ENCODE measurements at places on chromosomes 12 and 14.

DNA sequence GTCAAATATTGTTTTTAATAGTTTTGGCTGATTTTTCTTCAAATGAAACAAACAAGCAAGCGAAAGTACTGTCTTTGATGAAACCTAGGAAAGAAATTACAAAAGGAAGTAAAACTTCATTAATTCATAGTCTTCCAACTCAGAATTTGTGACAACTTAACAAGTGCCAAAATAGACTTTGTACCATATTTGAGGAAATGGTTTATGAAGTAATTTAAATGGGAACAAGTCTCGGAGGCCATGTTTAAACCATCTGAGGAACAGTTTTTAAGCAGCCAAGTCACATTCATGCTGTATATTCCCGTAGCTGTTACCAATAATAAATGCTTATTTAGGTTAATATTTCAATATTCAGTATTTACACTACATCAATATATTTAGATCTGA lies 745 bp upstream of the ARHGDIB start:
- peak; percentile 56 for DNase-seq
- no peaks in the 10 kb centered on the region for H3K27me3 ChIP-seq
- peak overlapping the region; percentile 95 for H3K27ac ChIP-seq
- peaks cover 6% of the 10 kb centered on the region for H3K36me3 ChIP-seq
- peaks cover 35% of the 10 kb centered on the region for H3K4me1 ChIP-seq
- H3K4me3 ChIP-seq = peak overlapping the region; percentile 91

DNA sequence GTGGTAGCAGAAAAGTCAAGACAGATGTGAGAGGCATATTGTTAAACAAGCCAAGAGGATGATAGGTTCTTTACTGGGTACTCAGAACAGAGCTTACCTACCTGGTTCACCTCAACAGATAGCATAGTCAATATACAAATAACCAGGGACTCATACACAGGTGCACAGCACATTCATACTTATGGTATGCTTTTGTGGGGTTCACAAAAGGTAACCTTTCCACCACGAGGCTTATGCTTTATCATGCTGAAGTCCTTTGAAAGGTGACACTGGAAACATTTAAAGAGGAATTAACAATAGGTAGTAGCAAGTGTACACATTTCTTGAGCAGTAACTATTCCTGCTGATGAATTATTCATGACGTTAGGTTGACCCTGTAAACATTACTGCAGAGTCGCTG lies 42.2 kb upstream of the MBIP start:
- DNase-seq = no peak
- no peaks in the 10 kb centered on the region for H3K4me1 ChIP-seq
- no peaks in the 10 kb centered on the region for H3K36me3 ChIP-seq
- H3K27me3 ChIP-seq = no peaks in the 10 kb centered on the region
- no peak overlapping the region for H3K4me3 ChIP-seq

- H3K27ac ChIP-seq = no peak overlapping the region
- H3K36me3 ChIP-seq = no peaks in the 10 kb centered on the region
- H3K4me1 ChIP-seq = peaks cover 41% of the 10 kb centered on the region
- DNase-seq = no peak
These were observed 4.7 kb downstream of the CISTR start for GRCh38 chr12:53747095-53747494.

GRCh38 chr14:33788161-33788560 lies 162.7 kb downstream of the EGLN3 start:
- no peak for DNase-seq
- no peaks in the 10 kb centered on the region for H3K36me3 ChIP-seq
- H3K27ac ChIP-seq = no peak overlapping the region
- H3K4me1 ChIP-seq = no peaks in the 10 kb centered on the region
- H3K27me3 ChIP-seq = peaks cover 4% of the 10 kb centered on the region

GRCh38 chr12:116628989-116629388 lies 69.8 kb downstream of the MAP1LC3B2 start:
- no peak overlapping the region for H3K27ac ChIP-seq
- no peak overlapping the region for H3K4me3 ChIP-seq
- no peak for DNase-seq
- no peaks in the 10 kb centered on the region for H3K36me3 ChIP-seq
- no peaks in the 10 kb centered on the region for H3K27me3 ChIP-seq

- no peaks in the 10 kb centered on the region for H3K4me1 ChIP-seq
- no peaks in the 10 kb centered on the region for H3K36me3 ChIP-seq
- no peak for DNase-seq
These were observed 187.6 kb downstream of the RMST start for GRCh38 chr12:97650242-97650641.

DNA sequence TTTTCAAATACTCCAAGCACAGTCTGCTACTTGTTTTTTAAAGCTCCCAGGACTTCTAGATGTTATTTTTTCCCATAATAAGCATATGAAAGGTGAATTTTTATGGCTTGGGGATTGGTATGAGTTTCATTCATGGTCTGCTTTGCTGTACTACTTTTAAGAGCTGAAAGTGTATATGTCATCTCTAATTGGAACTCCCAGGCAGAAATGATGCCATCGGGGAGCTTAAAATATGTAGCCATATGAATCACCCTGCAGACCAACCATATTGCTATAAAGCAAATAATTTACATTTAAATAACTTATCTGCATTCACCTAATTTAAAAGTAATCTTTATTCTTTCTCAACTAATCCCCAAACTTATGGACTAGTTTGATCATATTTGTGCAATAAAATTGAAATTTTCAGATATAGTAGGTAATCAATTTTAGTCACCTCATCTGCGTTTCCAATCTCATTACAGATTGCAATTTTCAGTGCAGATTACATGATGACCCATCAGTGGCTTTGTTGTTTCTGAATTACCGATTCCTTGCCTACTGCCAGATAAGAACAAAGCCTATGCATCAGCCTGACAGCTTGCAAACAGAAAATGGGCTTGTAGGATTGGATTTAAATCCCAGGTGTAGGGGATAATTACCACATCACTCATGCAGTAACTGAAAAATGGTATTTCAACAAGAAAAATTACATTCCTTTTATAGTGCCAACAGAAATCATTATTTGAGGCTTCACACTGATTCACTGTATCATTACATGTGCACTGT lies 689.4 kb downstream of the NOVA1 start:
- DNase-seq = no peak
- H3K27me3 ChIP-seq = no peaks in the 10 kb centered on the region
- no peaks in the 10 kb centered on the region for H3K4me1 ChIP-seq
- no peak overlapping the region for H3K27ac ChIP-seq
- no peak overlapping the region for H3K4me3 ChIP-seq

GRCh38 chr14:67416085-67416484 lies 4.1 kb upstream of the PLEK2 start:
- H3K36me3 ChIP-seq = no peaks in the 10 kb centered on the region
- H3K27ac ChIP-seq = no peak overlapping the region
- peaks cover 3% of the 10 kb centered on the region for H3K4me1 ChIP-seq
- H3K4me3 ChIP-seq = no peak overlapping the region
- H3K27me3 ChIP-seq = no peaks in the 10 kb centered on the region

DNA sequence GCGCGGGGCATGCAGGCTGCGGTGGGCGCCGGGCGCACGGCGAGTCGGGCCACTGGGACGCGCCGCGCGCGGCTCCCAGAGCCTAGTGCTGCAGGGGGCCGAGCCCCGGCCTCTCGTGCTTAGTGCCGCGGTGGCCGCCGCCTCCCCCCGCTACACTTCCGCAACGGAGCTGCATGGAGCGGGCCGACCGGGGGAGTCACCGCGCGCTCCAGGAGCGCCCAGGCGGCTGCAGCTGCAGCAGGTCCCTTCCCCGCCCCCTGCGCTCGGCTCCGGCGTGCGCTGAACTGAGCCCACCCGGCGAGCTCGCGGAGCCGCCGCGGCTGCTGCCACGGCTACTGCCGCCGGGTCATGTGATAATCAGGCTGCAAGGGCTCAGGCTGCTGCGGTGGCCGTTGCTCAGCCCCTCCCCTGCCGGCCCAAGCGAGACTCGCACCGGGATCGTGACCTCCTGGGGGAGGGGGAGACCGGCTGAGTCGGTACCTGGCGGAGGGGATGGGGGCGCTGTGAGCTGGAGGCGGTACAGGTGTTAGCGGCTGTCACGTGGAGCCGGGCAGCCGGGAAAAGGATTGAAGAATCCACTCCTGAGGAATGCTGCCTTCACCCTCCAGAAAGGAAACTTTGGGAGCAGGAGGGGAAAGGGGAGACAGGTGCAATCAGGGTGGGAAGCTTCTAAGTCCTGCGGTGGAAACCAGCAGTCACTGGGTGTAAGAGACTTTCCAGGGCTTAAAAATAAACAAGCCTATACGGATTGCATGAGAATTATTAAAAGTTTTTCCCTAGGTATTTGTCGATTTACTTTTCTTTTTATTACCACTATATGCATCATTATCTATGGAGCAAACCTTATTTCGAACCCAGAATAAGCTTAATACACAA lies at the start of gene PPM1H:
PPM1H (minus strand) TSS at position 352 of the 876 bp plus-strand sequence. CDS start 414 bp downstream, outside the sequence.
- no peak for DNase-seq
- H3K27me3 ChIP-seq = peaks cover 12% of the 10 kb centered on the region
- no peaks in the 10 kb centered on the region for H3K36me3 ChIP-seq
- H3K4me3 ChIP-seq = peak within 1 kb of the TSS; percentile 31
- peaks cover 20% of the 10 kb centered on the region for H3K4me1 ChIP-seq
- no peak within 1 kb of the TSS for H3K27ac ChIP-seq

DNA sequence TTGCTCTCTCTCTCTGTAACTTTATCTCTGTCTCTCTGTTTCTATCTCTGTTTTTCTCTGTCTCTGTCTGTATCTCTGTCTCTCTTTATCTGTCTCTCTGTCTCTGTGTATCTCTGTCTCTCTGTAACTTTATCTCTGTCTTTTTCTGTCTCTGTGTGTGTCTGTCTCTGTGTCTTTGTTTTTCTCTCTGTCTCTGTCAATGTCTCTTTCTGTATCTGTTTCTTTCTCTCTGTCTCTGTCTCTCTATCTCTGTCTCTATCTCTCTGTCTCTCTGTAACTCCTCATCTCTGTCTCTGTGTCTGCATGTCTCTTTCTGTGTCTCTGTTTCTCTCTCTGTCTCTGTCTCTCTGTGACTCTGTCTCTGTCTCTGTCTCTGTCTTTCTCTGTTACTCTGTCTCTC lies 51.7 kb downstream of the TMEM121 start:
- H3K36me3 ChIP-seq = no peaks in the 10 kb centered on the region
- H3K27ac ChIP-seq = peak overlapping the region; percentile 78
- DNase-seq = no peak
- peaks cover 18% of the 10 kb centered on the region for H3K4me1 ChIP-seq
- H3K27me3 ChIP-seq = no peaks in the 10 kb centered on the region

All from natural killer cell (primary cell).